ENCODE measurements at places on chromosomes 13 and 19. TPM values are rescaled to one million over a fixed set of nuclear protein-coding genes. Genes with fewer than 3 reads are reported as not detected.

OR4F17 gene
- not detected for polyA plus RNA-seq

CBY2 gene
- not detected for polyA plus RNA-seq

DNA sequence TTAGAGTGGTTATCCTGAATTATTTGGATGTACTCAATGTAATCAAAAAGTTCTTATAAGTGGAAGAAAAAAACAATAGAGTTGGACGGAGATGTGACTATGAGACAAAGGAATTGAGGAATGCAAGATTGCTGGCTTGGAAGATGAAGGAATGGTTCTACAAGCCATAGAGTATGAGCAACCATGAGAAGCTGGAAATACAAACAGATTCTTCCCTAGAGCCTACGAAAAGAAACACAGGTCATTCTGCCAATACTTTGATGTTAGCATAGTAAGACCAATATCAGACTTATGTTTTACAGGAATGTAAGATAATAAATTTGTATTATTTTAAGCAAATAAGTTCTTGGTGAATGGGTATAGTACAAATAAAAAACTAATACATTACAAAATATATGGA is 249.2 kb downstream of the DIAPH3 start:
- no peak for DNase-seq

GRCh38 chr13:21361123-21361522 is 98.0 kb downstream of the ZDHHC20 start:
- DNase-seq: no peak
